Muscle of leg (tissue), 16 donors: ENCODE measurements at places on chromosomes 5 and 9. TPM values are rescaled to one million over a fixed set of nuclear protein-coding genes. Genes with fewer than 3 reads are reported as not detected.

AIF1L gene
- 28.5 TPM for polyA plus RNA-seq

- peaks cover 25% of the 10 kb centered on the region for H3K36me3 ChIP-seq
- no peak overlapping the region for H3K27ac ChIP-seq
- H3K27me3 ChIP-seq = peaks cover 2% of the 10 kb centered on the region
- H3K4me3 ChIP-seq = no peak overlapping the region
- peaks cover 3% of the 10 kb centered on the region for H3K4me1 ChIP-seq
Observed at GRCh38 chr9:126507318-126508109, 106.2 kb upstream of the LMX1B start.

GRCh38 chr9:85425153-85425611, 316.6 kb downstream of the AGTPBP1 start:
- peaks cover 2% of the 10 kb centered on the region for H3K27me3 ChIP-seq
- DNase-seq = peak; percentile 57
- H3K27ac ChIP-seq = no peak overlapping the region
- H3K36me3 ChIP-seq = no peaks in the 10 kb centered on the region
- no peak overlapping the region for H3K4me3 ChIP-seq
- peaks cover 12% of the 10 kb centered on the region for H3K4me1 ChIP-seq

DNA sequence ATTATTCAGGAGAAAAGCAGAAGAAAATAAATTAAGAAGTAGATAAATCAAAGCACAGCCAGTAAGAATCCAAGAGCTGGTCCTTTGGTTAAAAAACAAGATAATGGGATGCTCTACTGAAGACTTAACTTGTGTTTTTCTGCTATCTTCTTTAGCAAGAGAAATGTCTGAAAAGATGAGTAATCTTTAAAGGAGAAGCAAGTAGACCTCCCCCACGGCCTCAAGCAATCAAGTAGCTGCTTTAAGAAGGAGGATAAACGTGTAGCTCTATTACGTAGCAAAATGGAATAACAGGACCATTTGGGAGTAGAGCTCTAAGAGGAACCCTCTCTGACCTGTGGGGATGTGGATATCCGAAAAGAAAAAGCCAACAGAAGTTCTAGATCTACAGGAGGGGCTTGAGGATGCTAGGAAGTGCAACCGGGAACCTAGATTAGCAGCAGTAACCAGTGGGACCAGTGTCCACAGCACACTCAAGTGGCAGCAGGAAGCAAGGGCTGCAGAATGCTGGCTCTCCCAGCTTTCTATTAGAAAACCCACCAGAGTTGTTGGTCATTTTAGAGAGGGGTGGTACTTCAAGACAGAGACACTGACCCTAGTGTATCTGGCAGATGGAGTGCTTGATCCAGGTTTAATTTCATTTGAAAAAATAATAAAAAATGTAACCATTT, 185.4 kb downstream of the GABBR2 start:
- no peaks in the 10 kb centered on the region for H3K36me3 ChIP-seq
- no peak overlapping the region for H3K4me3 ChIP-seq
- peaks cover 6% of the 10 kb centered on the region for H3K27me3 ChIP-seq
- H3K4me1 ChIP-seq = no peaks in the 10 kb centered on the region
- no peak for DNase-seq
- no peak overlapping the region for H3K27ac ChIP-seq

DNA sequence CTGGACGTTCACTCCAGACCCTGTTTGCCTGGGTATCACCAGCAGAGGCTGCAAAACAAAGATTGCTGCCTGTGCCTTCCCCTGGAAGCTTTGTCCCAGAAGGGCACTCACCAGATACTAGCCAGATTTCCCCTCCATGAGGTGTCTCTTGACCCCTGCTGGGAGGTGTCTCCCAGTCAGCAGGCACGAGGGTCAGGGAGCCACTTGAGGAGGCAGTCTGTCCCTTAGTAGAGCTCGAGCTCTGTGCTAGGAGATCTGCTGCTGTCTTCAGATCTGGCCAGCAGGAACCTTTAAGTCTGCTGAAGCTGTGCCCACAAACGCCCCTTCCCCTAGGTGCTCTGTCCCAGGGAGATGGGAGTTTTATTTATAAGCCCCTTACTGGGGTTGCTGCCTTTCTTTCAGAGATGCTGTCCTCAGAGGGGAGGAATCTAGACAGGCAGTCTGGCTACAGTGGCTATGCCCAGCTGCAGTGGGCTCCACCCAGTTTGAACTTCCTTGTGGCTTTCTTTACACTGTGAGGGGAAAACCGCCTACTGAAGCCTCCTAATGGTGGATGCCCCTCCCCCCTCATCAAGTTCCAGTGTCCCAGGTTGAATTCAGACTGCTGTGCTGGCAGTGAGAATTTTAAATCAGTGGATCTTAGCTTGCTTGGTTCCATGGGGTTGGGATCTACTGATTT, 253.9 kb downstream of the SPATA31D1 start:
- no peak for DNase-seq
- H3K4me1 ChIP-seq = no peaks in the 10 kb centered on the region
- H3K4me3 ChIP-seq = no peak overlapping the region
- H3K27me3 ChIP-seq = no peaks in the 10 kb centered on the region
- H3K27ac ChIP-seq = no peak overlapping the region

DNA sequence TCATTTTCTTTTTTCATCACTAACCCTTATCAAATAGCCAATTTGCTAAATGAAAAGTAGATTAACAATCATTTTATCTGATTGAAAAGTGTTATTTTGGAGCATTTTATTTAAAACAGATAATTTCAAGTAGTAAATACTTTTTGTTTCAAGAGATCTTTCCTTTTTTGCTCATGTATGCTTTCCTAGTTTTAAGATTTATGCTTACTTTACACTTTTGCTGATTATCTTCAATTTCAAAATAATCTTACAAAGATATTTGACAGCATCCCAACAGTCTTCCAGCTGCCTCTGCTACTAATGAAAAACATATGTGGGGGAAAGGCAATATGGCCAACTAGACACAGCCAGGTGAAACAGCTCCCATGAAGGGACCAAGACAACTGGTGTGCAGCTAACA, 1027.3 kb upstream of the CDH9 start:
- peak; percentile 21 for DNase-seq
- H3K27ac ChIP-seq = no peak overlapping the region
- H3K4me1 ChIP-seq = no peaks in the 10 kb centered on the region
- H3K27me3 ChIP-seq = no peaks in the 10 kb centered on the region
- no peaks in the 10 kb centered on the region for H3K36me3 ChIP-seq
- H3K4me3 ChIP-seq = no peak overlapping the region

DNA sequence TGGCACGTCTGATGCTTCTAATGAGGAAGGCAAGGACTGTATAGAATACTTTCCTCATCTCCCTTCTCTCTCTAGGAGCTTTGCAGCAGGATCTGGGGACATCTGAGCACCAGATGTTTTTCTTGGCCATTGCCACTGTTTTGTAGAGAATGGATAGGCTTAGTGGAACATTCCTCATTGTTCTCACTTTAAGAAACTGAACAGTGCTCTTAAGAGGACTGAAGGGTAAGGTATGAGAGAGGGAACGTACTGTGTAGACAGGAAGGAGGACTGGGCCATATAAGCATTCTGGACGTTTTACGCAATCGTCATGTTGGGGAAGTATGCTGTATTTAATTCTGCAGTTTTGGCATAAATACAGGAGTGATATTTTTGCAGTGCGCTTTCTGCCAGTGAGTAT, 70.6 kb downstream of the SMARCA2 start:
- H3K27me3 ChIP-seq = no peaks in the 10 kb centered on the region
- peak; percentile 96 for DNase-seq
- peak overlapping the region; percentile 47 for H3K27ac ChIP-seq
- peaks cover 46% of the 10 kb centered on the region for H3K36me3 ChIP-seq
- no peak overlapping the region for H3K4me3 ChIP-seq

DNA sequence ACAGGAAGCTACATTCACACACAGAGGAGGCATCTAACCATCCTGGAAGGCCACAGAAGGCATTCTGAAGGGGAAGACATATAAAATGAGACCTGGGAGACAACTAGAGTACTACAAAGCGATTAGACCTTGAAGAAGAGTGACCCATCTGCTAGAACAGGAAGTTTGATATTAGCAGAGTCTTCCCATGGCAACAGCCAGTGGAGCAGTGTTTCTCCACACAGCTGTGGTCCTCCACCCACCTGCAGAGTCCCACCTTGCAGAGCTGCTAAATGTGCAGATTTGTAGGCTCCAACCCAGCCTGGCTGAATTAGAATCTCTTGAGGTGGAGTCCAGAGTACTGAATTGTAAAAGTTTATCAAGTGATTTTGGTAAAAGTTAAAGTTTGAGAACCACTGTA, 267.0 kb downstream of the CETN3 start:
- no peaks in the 10 kb centered on the region for H3K27me3 ChIP-seq
- no peak overlapping the region for H3K4me3 ChIP-seq
- no peaks in the 10 kb centered on the region for H3K36me3 ChIP-seq
- H3K4me1 ChIP-seq = no peaks in the 10 kb centered on the region
- no peak overlapping the region for H3K27ac ChIP-seq
- no peak for DNase-seq

GLRA1 gene
- polyA plus RNA-seq = not detected

DNA sequence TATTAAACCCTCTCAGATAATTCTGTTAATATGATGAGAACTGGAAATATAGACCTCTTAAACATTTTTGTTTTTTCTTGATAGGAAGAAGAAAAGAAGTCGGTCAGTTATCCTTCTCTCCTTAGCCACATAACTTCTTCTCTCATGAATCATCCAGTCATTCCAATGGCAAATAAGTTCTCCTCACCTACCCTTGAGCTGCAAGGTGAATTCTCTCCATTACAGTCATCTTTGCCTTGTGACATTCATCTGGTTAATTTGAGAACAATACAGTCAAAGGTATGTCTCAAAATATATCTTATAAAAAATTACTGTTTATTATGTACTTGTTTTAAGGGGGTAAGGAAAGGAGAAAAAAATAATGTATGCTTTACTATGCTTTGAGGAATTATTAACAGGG, 165.3 kb downstream of the MAN2A1 start:
- H3K27ac ChIP-seq = no peak overlapping the region
- H3K4me3 ChIP-seq = no peak overlapping the region
- no peaks in the 10 kb centered on the region for H3K27me3 ChIP-seq
- DNase-seq = no peak
- peaks cover 23% of the 10 kb centered on the region for H3K36me3 ChIP-seq

GRM6 gene
- 0.83 TPM for polyA plus RNA-seq

PCDHGB2 gene
- polyA plus RNA-seq = 2.0 TPM

DNA sequence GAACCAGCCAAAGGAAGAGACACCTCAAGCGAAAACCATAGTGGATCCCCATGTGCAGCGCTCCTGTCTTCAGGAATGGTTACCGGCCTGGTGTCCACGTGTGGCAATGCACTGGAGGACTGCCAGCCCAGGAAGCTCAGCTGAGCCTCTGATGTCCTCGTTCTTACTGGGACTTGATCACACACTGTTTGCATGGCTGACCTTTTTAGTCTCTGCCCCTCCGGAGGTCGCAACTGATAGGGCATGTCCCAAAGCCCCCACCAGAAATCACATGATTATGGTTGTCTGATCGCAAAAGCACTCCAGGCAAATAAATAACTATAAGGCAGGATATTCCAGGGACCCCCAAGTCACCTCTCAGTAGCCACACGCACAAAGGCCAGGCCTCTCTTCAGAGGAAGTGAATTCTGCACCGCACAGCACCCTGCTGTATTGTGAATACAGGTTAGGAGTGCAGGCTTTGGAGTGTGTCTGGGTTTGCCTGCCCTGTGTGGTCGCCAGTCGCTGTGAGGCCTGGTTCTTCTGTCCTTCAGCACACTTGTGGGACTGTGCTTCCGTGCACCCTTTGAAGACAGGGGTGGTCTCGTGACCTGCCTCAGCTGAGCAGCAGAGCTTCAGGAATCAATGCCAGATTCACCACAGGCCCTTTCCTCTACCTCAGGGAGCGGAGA, 13.4 kb upstream of the HABP4 start:
- H3K4me1 ChIP-seq = no peaks in the 10 kb centered on the region
- H3K4me3 ChIP-seq = no peak overlapping the region
- no peak for DNase-seq
- no peaks in the 10 kb centered on the region for H3K27me3 ChIP-seq

GRCh38 chr5:170221327-170221741, 11.5 kb upstream of the C5orf58 start:
- H3K36me3 ChIP-seq = no peaks in the 10 kb centered on the region
- DNase-seq = peak; percentile 97
- H3K4me3 ChIP-seq = no peak overlapping the region
- H3K27me3 ChIP-seq = no peaks in the 10 kb centered on the region
- peaks cover 29% of the 10 kb centered on the region for H3K4me1 ChIP-seq

GRCh38 chr9:98248737-98249474, 6.5 kb downstream of the TBC1D2 start:
- peaks cover 3% of the 10 kb centered on the region for H3K27me3 ChIP-seq
- DNase-seq = peak; percentile 48
- H3K4me1 ChIP-seq = no peaks in the 10 kb centered on the region
- H3K4me3 ChIP-seq = no peak overlapping the region

DNA sequence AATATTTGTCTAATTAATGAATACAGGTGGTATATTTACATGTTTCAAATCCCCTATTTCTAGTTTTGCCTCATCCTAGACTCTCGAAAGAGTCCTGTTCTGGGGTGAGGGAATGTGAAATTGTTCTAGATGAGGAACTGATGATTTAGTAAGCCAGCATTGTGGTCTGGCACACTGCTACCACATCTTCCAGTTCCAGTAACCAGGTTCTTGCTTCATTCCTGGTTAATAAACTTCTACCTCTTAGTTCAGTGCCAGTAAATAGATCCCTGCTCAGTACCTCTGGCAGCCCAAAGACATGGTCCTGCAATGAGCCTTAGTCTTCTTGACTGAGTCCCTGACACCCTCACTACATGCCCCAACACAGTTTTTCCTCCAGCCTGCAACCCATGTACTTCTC, 207.7 kb downstream of the SREK1 start:
- no peak for DNase-seq
- no peak overlapping the region for H3K27ac ChIP-seq
- no peak overlapping the region for H3K4me3 ChIP-seq
- no peaks in the 10 kb centered on the region for H3K27me3 ChIP-seq

DNA sequence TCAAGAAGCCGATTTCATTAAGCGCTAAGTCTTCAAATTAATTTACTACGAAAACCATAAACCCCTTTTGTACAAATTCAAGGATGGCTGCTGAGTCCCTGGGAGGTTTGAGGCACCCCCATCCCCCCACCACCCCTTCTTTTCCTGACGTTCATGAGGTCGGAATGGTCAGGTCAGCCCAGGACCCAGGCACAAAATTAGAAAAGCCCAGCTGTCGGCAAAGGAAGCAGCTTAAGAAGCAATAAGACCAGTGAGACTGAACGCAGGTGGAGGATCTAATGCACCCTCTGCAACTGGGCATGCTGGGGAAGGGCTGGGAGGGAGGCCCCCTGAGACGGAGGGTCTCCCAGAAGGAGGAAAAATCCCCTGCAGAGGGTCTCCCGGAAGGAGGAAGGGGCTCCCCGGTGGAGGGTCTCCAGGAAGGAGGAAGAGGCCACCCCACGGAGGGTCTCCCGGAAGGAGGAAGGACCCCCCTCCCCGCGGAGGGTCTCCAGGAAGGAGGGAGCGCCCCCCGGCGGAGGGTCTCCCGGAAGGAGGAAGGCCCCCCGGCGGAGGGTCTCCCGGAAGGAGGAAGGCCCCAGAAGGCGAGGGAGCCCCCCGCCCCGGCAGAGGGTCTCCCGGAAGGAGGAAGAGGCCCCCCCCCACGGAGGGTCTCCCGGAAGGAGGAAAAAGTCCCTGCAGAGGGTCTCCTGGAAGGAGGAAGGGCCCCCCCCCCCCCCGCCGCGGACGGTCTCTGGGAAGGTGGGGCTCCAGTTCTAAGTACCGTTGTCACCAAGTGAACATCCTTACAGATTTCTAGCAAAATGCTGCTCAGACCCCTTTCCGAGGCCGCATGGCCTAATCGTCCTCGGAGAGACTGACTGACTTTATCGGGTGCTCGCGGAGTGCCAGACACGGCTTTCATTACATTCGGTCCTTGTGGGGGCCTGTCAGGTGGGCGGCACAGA, 74.4 kb upstream of the FCN1 start:
- H3K4me1 ChIP-seq = peaks cover 5% of the 10 kb centered on the region
- H3K4me3 ChIP-seq = no peak overlapping the region
- peaks cover 7% of the 10 kb centered on the region for H3K27me3 ChIP-seq
- no peaks in the 10 kb centered on the region for H3K36me3 ChIP-seq
- no peak overlapping the region for H3K27ac ChIP-seq
- DNase-seq = peak; percentile 9
